Activated T-cell treated with anti-CD3 and anti-CD28 coated beads for 1 hour (primary cell): ENCODE measurements at places on chromosomes 2 and 18.

GRCh38 chr18:3264362-3264761, 2.4 kb downstream of the MYL12B start:
- no peak for DNase-seq

DNA sequence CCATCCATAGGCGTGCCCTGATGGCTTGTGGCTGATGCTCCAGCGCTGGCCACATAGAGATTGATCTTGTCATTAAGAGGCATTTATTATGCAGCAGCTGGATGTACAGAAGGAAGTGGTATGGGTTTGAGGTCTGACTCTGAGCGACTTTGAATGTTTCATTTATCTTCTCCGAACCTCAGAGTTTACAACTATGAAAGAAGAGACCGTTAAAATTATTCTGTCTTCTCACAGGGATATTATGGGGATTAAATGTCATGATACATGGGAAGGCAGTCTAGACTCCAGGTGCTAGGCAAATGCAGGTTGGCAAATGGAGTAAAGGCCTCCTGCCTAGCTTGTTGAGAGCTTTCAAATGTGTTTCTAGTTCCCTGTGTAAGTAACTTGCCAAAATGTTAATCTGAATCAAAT, 30.3 kb downstream of the MOGAT1 start:
- DNase-seq: no peak

DNA sequence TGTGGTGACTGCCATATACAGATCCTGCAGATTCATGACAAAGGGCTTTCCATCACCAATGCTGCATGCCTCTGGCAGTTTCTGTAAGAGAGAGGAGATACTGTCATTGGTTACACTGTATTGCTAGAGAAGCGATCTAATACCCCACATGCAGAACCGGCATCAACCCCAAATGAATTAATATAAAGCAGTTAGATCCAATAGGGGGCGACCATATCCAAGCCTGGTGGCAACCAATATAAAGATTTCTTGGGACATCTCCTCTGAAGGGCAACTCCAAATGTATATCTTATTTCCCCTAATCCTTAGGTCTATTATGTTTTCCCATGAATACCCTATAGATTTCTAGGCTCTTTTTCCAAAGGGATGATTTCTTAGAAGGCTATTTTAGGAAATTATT, 17.4 kb upstream of the IHH start:
- DNase-seq: no peak

- DNase-seq: no peak
These were observed 650.8 kb downstream of the DCDC2C start for GRCh38 chr2:4354164-4354563.

DNA sequence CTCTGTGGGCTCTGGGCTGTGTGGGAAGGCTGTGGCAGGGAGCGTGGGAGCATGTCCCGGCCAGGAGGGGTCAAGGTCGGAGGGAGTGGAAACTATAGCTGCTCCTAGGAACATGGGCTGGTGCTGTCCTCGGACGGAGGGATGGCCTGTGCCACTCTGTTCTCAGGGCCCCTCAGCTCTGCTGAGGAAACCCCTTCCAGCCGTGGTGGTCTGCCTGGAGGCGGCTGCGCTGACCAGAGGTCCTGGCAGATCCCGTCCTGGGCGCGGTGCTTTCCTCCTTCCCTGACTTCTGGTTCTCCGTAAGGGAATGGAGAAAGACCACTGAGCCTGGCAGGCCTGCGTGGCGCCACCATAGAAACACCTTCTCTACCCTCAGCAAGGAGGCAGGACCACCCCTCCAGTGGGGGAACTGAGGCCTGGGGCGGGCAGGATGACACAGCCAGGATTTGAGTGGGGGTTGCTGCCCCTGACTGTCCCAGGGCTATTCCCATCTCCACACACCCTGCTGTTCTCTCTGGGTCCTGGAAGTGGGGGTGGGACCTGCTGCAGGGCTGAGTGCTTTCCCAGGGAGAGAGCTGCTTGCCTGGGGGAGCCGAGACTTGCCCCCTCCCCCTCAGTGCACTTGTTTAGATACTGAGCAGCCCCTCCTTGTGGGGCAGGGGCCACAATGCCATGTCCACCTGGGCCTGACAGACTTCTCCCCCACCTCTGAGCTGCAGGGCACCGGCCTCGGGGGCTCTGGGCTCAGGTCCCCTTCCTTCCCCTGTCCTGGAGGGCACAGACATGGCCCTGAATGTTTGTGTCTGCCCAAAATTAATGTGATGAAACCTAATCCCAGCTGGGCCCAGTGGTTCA, 301.0 kb upstream of the HS6ST1 start:
- DNase-seq: no peak

DNA sequence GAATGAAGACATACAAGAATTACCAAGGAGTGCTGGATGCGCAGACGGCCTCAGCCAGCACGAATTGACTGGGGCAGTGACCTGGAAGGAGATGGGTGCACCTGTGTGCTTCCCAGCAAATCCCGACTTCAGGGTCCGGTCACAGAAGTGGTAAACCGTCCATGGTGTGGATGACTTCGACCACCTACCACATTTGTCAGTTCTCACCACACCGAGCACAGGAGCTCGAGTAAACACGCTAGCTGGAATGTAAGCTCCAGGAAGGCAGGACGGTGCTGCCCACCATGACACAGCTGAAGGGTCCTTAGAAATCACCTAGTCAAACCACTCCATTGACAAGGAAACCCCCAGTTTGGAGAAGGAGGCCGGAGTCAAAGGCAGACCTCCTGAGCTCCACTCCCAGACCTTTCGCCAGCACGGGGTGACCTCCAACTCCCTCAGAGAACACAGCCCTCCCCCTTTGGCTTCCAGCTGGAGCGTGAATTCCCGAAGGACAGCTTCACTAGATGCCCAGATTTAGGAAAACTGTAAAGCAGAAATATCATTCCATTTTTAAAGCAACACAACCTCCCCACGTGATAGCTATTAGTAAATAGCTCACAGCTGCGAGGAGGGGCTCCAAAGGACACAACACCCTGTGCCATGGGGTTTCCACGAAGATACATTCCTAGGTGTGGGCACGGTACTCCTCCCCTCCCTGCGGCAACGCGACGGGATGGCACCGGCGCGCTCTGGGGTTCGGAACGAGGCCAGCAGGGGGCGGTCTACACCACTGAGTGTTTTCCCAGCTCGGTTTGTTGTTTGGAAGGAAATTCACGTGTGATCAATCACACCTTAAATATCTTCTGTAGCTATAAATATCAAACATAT, 34.1 kb upstream of the GNAL start:
- DNase-seq: peak; percentile 13

- peak; percentile 84 for DNase-seq
These were observed 4.6 kb upstream of the ARID5A start for GRCh38 chr2:96531872-96532505.

DNA sequence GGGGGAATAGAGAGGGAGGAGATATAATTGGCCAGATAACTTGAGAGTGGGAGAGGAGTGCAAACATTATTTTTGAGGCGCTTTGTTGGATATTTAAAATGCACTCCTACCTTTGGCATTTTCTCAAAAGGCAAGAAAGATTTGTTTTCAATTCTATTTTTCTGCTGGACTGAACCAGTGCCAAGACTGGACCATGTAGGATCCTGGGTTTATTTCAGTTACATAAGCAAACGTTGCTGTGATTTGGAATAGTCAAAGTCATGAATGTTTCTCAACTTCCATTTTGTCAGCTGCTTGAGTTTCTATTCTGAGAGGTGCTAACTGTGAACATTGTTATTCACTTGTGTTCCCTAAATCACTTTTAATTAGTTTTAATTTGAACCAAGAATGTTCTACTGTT, 8.9 kb upstream of the CHRNA1 start:
- DNase-seq: no peak

GRCh38 chr2:10535703-10536102, 87.6 kb upstream of the ODC1 start:
- no peak for DNase-seq

DNA sequence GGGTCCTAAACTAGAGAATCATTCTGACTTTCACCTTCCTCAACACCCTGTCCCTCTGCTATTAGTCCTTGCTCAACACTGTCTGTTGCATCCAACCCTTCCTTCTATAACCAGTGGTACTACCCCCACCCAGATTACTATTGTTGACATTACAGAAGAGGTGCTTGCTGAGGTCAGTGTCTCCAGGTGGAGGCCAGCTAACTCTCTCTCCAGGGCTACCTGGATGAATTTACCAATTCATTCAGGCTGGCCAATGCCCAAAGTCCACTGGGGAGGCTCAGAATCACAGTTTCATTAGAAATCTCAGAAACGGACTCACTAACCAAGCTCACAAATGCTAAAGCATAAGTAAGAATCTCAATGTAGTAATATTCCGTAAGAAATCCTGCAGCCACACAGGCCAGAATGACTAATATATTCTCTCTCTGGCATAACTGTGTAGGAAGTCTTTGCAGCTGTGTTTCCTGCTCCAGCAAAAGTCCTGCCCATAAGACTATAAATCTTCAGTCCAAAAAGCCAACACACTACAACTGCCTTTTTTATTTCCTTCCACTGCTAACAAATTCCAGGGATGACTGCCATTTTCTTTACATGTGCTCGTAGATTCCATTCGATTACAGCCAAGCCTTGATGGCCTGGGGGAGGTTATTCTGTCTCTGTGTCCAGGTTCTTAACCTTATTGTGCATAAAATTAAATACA, 10.0 kb upstream of the TTR start:
- no peak for DNase-seq

DNA sequence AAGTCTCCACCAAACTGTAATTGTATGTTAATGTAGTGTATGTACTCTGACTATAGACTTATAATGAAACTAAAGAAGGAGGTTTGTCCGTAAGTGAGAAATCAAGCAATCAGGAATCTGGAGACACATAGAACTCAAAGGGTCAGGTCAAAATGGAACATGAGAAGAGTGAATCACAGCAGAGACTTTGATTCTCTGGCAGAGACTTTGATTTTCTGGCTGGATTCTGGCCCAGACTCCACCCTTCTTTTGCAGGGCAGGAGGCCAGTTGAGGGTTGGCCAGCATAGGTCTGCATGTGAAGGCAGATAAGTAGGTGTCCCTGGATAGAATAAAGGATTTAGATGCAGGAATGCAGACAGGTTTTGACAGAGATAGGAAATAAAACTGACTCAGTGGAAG, 11.0 kb upstream of the NCKAP5 start:
- DNase-seq: no peak

- no peak for DNase-seq
These were observed 45.9 kb downstream of the TMEM237 start for GRCh38 chr2:201597397-201597796.

- no peak for DNase-seq
These were observed 163.7 kb downstream of the SOCS6 start for GRCh38 chr18:70452501-70452900.

DNA sequence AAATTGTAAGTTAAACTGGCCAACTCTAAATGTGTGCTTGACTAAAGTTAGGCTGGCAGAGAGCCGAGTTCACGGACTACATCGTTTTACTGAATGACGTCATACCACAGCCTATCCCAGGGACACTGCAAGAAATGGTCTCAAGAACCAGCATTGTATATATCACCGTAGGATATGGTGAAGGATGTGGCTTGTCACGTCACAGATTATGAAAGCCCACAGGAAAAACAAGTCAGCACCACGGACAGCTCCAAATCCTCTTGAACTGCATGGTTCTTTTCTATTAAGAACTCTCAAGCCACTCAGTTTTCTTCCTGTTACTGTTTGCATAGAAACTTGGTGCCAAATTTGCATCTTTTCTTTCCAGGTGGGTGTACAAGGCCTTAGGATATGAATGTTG, 85.1 kb upstream of the ACAA2 start:
- DNase-seq: peak; percentile 50

GRCh38 chr2:225207471-225207870, 165.2 kb upstream of the DOCK10 start:
- DNase-seq: no peak

DNA sequence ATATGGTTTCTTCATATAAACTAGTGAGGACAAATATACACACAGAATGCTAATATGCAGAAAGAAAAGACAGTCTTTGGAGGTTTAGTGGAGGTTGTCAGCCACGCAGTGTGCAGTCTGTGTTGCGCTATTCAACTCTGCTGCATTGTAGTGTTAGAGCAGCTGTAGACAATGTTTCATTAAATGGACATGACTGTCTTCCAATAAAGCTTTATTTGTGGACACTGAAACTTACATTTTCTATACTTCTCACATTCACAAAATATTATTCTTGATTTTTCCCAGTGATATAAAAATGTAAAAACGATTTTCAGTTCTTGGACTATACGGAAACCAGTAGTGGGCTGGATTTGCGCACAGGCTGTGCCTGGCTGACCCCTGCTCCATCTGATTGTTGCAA, 13.3 kb downstream of the TTC27 start:
- DNase-seq: no peak

GRCh38 chr2:165239230-165239629, at the start of gene SCN2A:
TSS of gene SCN2A (plus strand) at chr2:165239414. CDS start at chr2:165295824, 56,410 bp downstream.
- DNase-seq: no peak

DNA sequence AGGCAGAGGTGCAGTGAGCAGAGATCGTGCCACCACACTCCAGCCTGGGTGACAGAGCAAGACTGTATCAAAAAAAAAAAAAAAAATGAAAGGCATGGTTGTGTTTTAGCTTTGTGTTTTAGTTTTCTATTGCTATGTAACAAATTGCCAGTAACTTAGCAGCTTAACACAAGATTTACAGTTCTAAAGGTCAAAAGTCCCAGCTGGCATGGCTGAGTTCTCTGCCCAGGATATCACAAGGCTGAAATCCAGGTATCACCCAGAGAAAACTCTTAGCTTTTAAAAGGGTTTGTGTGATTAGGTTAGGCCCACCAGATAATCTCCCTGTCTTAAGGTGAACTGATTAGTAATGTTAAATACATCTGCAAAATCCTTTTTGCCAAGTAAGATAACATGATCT, 107.7 kb upstream of the YPEL5 start:
- DNase-seq: no peak

DNA sequence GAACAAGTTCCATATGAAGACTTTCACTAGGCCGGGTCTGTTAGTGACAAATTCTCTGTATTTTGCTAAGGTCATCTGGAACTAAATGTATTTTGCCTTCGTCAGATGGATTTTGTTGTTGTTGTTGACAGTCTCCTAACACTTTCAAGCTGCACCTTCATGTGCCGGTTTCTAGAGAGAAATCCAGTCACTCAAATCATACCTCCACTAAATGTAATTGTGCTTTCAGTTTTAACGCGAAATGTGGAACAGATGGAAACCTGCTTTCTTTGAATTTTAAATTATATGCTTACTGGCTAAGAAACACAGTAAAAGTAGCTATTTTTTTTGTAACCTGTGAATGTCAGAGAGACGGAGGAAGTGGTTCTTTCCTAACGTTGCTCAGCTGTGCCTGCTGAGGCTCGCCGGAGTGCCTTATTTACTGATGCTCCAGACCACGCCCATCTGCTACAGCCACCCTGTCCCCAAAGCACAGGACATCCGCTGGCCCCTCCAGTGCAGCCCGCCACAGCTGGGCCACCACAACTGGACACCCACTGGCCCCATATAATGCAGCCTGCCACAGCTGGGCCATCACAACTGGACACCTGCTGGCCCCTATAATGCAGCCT, 134.7 kb downstream of the PXDN start:
- no peak for DNase-seq
